ENCODE measurements at places on chromosomes 12 and 14.
A peak's percentile ranks its signal among the peaks of the same experiment; 100 is the strongest.

DNA sequence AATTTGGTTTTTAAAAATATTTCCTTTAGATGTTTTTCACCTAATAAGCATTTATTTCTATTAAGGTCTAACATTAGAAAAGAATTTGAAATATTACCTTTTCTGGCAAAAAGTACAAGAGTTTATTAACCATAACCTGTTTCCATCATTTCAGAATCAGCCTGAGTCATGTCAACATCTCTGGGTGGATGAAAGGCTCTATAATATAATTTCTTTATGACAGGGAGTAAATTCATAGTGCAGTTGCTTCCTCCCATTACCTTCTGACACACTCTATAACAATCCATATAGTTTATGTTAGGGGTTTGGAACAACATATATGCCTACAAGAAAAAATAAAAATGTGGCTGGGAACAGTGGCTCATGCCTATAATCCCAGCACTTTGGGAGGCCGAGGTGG lies 134.5 kb downstream of the SLC2A13 start:
- no peak for DNase-seq

GRCh38 chr14:65997347-65997746 lies 488.8 kb upstream of the CCDC196 start:
- DNase-seq = no peak

DNA sequence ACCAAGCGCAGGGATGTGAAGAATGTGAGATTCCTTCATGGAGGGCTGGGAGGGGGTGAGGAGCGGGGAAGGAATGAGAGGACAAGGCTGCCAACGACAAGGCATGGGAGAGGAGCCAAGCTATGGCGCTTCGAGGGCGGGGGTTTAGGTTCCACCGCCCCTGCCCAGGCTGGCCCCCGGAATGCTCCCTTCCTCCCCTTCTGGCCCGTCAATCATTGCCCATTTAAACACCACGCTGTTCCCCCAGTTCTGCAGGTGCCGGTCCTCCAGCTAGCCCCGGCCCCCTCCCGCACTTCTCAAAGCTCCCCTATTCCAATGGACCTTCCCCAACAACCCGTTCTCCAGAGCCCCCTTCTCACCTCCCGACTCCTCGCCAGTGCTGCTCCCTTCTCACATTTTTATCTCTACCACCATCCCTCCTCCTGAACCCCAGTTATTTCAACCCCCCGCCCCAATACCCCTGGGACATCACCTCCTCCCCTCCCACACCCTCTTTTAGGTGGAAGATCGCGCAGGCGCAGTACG lies 428 bp downstream of the RNF41 start:
- DNase-seq = no peak

- DNase-seq = no peak
Measured at GRCh38 chr12:51118706-51119105, 35.3 kb upstream of the CSRNP2 start.

- no peak for DNase-seq
Measured at GRCh38 chr12:131210506-131211339, 257.0 kb downstream of the ADGRD1 start.

GRCh38 chr12:101819467-101819866 lies 11.3 kb downstream of the GNPTAB start:
- no peak for DNase-seq

GRCh38 chr12:10722502-10722904 lies 620 bp downstream of the YBX3 start:
- DNase-seq = no peak

DNA sequence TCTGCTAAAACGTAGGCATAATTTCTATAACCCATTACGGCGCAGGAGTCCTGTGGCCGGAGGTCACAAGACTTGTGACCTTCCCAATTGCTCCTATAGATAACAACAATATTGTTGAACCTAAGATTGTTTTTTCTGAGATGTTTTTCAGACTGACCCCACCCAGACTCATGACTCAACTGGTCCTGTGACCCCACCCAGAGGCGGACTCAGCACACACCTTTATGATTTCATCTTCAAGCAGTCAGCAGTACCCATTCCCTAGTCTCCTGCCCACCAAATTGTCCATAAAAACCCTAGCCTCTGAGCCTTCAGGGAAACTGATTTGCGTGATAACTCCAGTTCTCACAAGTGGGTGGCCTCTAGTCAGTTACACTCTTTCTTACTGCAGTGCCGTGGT lies 5.9 kb upstream of the PPP4R3A start:
- no peak for DNase-seq

DNA sequence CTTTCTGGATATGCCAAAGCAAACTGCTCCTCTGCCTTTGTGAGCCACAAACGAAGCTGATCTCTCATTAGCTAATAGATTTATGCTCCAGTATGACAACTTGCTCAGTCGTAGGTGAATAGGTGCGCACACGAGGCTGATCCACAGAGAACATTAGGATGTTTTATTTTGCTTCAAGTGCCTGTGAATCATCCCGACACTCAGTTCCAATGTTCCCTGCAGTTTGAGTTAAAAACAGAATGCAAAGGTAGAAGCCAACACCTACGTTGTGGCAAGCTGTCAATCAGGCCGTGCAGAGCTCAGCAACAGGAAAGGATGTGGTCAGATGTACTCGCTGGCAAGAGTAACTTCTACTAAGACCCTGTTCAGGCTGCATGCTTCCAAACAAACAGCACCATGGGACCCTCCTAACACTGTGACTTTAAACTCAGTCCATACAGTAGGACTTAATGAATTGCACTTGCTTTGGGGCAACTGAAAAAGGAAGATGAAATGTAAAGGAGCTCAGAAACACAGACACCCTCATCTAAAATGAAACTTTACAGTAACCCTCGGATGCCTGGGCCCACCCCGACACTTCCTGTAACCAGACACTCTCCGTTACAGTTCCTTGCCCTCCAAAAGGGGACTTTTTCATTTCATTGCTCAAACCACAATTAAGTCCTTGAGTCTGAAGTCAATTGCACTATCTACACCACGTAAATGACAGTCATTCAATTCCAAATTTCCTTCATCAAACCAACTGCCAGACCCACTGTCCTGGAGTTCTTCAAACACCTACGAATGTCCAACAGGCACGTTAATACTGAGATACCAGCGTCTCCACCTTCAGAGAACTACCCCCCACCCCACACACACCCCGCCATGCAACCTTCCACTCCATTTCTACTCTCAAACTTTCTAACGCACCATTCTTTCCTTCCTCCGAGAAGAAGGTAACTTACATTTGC lies 1.6 kb downstream of the CCDC88C start:
- DNase-seq = no peak

DNA sequence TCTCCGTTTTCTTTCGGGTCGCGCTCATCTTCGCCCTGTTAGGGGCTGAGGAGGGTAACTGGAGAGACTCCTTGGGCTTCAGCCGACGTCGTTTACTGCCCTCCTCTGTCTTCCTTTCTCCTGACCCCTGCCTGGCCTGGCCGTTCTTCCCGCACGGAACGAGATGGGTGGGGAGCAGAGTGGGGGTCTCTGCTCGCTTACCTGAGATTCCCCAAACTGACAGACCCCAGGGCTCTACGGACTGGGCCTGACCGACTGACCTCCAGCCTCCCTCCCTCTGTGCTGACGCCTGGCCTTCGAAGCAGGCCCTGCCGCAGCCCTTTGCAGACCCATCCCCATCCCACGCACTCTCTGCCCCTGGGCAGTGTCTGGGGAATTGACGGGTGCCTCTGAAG lies 439 bp downstream of the GOLGA5 start:
- DNase-seq = no peak

GRCh38 chr12:16282081-16282480 lies 4.6 kb upstream of the SLC15A5 start:
- no peak for DNase-seq

- no peak for DNase-seq
Measured at GRCh38 chr12:45644541-45644940, 85.0 kb upstream of the ARID2 start.

GRCh38 chr14:104557766-104558165 lies 21.8 kb upstream of the C14orf180 start:
- DNase-seq = no peak

GRCh38 chr14:32417956-32418552 lies 89.0 kb downstream of the AKAP6 start:
- DNase-seq = peak; percentile 83

DNA sequence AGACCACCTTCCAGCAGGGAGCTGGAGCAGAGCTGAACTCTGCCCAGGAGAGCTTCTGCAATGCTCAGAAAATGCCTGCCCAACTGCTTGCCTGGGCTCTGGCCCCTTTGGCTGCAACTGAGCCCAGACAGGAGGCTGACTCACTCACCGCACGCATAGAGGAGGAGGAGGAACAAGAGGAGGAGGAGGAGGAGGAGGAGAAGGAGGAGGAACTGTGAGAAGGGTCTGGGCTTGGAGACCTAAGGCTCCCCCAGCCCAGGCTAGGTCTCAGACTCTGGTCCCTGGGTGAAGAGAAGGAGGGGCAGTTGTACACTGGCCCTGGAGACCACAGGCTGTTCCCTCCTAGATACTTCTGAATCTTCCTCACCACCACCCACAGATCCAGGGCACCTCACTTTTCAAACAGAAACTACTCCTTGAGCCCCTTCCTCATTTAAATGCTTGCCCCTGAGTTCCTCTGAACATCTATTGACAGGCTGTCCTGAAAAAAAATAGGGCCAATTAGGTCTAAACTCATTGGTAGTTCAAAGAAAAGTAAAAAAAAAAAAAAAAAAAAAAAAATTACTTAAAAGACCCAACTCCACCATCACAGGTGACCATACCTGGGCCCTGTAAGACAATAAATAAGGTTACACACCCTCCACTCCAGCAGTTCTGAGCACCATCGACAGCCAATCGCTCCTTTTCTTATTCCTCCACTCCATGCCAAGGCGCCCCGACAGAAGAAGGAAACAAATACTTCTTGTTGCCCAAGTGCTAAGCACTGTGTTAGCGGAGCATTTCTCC lies 674 bp downstream of the VDR start:
- no peak for DNase-seq

GRCh38 chr12:26244503-26244902 lies 49.1 kb downstream of the SSPN start:
- no peak for DNase-seq

DNA sequence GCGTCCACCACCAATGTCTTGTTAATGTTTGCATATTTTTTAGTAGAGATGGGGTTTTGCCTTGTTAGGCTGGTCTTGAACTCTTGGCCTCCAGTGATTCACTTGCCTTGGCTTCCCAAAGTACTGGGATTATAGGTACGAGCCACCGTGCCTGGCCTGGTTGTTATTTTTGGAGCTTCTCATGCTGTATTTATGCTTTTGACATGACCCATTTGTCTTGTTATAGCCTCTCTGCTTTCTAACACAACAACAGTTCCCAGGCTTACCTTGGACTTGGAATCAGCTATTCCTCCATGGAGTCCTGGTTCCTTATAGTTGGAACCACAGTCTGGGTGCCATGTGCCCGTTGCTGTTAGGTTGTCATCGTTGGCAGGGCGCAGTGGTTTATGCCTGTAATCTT lies 29.7 kb downstream of the ZNF410 start:
- no peak for DNase-seq

GRCh38 chr12:19799895-19800602 lies 360.8 kb downstream of the AEBP2 start:
- no peak for DNase-seq

- DNase-seq = no peak
Measured at GRCh38 chr12:60279221-60279620, 683.4 kb downstream of the SLC16A7 start.

- DNase-seq = no peak
Measured at GRCh38 chr14:74360163-74360562, 11.9 kb downstream of the VRTN start.

GRCh38 chr14:99910337-99911309 lies 117.4 kb downstream of the EML1 start:
- no peak for DNase-seq

GRCh38 chr14:65945327-65945726 lies 532.8 kb downstream of the FUT8 start:
- DNase-seq = no peak

DNA sequence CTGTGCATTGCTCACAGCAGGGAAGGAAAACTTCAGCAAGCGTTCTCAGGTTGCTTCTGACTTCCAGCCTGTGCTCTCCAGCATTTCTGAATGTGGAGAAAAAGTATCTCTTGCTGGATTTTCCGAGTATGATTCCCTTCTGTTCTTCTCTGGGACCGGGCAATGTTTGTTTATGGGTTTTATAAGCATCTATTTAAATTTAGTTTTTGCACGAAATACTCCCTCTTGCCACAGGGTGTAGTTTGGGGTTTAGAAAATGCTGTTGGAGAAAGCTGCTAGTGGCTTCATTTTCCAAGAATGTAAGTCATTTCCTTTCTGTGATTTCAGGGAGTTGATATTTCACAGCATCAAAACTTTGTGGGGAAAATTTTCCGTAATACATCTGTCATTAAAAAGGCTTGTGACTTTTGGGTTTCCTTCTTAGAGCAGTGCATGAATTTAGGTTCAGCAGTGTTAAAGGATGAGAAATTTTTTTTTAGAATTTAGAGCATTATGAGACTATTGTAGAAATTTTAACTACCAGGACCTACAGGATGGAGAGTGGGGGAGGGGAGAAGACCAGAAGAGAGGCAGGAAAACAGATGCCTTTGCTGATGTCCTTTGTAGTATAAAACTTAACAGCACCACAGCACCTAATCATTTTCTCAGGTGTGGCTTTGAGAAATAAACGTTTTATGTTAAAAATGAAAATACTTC lies 1.5 kb downstream of the FRMD6 start:
- DNase-seq = no peak

DNA sequence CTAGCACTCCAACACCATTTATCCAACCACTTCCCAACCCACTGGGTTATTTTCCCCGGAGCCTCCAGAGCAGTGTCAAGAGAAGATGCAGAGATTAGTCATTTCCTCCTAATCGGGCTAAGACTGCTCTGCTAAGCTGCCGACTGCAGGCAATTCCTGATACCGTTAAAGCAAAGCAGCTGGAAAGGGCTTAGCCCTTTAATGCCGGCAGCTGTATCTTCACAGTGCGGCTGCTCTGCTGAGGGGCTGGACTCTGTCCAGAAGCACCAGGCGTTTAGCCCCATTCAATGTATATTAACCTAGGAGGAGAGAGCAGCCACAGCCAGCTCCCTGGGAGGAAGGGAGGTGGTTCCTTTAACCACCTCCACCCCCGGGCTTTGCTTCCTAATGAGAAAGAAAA lies 11.1 kb downstream of the AQP6 start:
- DNase-seq = no peak

DNA sequence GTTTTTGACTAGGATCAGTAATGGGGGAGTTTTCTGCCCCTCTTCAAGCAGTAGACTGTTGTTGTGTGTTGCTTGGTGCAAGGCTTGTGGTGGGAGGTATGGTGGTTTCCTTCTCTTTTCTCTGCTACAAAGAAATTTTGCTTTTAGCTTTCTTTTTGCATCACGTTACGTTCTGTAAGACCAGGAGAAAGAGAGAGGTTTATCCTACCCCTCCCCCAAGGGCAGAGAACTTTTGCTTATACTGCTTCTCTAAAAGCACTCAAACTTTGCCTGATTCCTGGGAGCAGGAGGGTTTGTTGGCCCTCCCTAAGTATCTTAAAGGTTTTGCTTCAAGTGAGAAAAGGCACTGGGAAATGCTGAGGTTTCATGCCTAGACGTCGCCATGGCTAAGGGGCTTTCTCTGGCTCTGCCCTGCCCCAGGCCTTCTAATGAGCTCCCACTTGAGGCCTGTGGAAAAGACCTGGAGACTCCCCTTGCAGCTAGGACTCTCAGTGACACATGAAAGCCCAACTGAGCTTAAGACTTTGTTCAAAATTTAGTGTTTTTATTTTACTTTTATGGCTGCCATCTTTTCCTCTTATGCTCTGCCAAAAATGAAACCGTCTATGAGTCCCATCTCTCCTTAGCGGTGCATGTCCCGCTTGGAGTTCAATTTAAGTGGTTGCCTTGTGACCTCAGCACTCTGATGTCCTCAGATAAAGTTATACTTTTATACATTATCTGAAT lies 49.2 kb downstream of the EIF2S3B start:
- no peak for DNase-seq

Data from NCI-H2029 treated with DMSO at 0.1 percent for 48 hours (cell line).